Ureter (tissue), 1 donor: ENCODE measurements at places on chromosomes 3 and 15. TPM values are rescaled to one million over a fixed set of nuclear protein-coding genes. Genes with fewer than 3 reads are reported as not detected.

- DNase-seq = no peak
These were observed 2.7 kb downstream of the CHDH start for GRCh38 chr3:53843195-53844177.

DNA sequence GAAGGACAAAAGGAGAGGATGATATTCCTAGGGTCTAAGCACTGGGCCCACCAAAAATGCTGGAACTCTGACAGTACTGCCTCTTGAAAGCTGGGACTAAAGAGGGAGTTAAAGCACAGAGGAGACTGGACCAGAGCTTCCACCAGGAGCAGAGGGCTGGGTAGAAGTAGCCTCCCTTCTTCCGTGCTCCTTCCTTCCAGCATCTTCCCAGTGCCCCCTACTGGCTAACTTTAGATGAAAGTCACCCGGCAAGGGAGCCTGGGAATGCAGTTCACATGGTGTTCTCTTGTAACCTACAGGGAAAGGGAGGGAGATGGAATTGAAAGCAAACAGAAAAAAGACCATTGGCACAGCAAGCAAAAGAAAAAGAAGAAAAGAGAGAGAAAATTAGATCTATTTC, 106.1 kb upstream of the COL8A1 start:
- peak; percentile 45 for DNase-seq

GRCh38 chr3:151402349-151402748, 17.8 kb upstream of the P2RY12 start:
- no peak for DNase-seq

- no peak for DNase-seq
These were observed 79.5 kb downstream of the SEMA6D start for GRCh38 chr15:47796830-47797229.

GRCh38 chr3:98014268-98014585, 20.9 kb downstream of the GABRR3 start:
- no peak for DNase-seq

- DNase-seq = no peak
These were observed 905.4 kb downstream of the ROBO2 start for GRCh38 chr3:77945320-77945719.

- no peak for DNase-seq
These were observed 182.0 kb downstream of the STT3B start for GRCh38 chr3:31714495-31715280.

DNA sequence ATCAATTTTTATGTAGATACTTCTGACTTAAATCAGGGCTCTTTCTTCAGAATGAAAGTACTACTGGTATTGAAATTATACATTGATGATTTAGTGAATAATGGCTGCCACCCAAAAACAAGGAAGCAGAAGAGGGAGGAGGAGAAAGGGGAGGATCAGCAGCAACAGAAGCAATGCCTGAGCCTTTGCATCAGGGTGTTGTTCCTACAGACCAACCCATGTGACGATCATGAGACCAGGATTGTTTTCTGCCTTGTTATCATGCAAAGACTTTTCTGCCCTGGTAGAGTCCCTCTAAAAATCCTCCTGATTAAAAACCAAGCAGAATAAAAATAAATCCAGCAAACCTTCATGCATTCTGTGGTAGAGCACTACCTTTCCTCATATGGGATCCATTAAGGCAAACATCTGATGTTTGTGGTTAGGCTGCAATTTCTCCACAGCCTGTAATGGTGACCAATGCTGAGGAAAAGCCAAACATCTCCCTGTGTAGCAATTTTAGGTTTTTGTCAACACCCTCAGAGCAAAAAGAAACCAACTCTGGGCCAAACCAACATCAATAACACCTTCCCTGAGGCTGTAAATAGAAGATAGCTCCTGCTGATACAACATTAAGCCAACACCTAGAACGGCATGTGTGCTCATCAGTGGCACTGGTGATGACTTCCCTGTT, 191.7 kb downstream of the ATP8B4 start:
- no peak for DNase-seq

DNA sequence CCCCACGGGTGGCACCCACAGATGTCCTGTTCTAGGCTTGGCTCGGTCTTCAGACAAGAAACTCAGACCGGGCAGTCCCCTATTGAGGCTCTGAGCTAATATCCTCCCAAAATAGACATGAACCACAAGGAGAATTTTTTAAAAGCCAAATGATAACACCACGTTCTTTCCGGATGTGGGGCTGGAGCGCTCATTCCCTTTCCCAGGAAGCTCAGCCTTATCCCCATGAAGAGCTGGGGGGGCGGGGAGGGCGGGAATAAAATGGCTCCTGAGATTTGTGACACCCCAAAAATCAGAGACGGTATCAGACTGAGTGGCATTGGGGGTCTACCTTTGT, 1.1 kb downstream of the SLC6A1 start:
- DNase-seq = no peak

GRCh38 chr15:38961931-38962330, 397.3 kb upstream of the RASGRP1 start:
- no peak for DNase-seq

GRCh38 chr3:177330779-177331178, 133.5 kb upstream of the TBL1XR1 start:
- DNase-seq = no peak

GRCh38 chr15:63595065-63595464, 2.1 kb upstream of the FBXL22 start:
- no peak for DNase-seq

DNA sequence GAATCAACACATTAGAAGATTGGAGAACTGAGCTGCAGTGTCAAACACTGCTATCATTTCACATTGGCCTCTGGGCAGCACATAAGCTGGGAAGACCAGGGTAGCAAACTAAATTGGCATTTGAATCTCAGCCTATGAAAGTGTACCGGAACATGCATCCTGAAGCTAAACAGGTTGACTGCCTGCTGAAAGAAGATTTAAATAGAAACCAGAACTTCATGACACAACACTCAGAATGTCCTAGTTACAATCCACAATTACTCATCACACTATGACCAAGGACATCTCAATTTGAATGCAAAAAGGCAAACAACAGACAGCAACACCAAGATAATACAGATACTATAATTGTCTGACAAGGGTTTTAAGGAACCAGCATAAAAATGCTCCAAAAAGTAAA, 26.2 kb downstream of the TM2D3 start:
- DNase-seq = no peak

DNA sequence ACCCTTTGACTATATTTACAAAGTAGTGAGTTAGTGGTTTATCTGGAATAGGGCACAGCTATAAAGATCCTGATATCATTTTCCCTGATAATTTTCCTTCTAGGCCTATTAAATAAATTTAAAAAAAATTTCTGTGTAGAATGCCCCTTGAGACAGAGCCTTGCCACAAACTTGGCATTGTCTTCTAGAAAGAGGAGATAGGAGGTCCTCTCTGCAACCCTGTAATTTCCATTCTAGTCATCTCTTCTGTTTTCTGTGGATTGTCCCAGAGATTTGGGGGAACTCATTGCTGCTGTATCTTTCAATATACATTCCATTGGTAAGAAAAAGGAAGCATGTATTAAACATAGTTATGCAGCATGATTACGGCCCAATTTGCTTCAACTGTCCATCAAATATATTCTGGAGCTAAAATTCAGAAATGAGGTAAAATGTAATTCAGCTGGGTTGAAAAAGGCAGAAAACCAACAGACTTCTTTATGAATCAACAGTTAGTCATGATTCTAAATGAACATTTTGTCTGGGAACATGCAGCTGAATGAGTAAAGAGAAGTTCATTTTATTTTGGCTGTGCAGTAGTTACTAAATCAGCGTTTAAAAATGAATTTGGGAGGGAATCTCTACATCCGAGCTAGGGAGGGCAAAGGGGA, 401.1 kb downstream of the NAALADL2 start:
- DNase-seq = no peak

- DNase-seq = no peak
These were observed 37.2 kb downstream of the ECT2 start for GRCh38 chr3:172787746-172788145.

DNA sequence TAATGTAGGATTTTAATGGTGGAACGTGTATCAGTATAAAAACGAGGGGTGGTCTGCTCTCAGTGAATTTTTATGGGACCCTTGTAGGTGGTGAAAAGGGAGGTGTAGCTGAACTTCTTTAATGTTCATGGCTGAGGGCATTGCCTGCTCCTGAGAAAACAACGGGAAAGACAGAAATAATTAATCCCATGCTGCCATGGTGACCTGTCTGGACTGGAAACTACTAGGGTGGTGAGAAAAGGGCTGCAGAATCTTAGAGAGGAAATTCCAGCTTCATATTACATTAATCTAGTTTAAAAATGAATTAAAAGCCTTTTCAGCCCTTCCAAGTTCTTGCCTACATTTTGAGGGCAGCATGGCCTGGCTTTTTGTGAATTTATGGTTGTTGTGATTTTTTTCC, 47.6 kb downstream of the ZBTB38 start:
- DNase-seq = no peak

- DNase-seq = no peak
These were observed 29.0 kb downstream of the NME9 start for GRCh38 chr3:138300647-138301046.

- no peak for DNase-seq
These were observed 29.1 kb downstream of the PRR20G start for GRCh38 chr3:127258733-127259132.

HLTF gene
- total RNA-seq = 36.8 TPM

CHDH gene
- total RNA-seq = 0.60 TPM

TMEM212 gene
- total RNA-seq = not detected

CAPN3 gene
- 18.9 TPM for total RNA-seq

TPRG1 gene
- total RNA-seq = 6.2 TPM

EPB42 gene
- not detected for total RNA-seq

CNTN4 gene
- 15.3 TPM for total RNA-seq

CALML4 gene
- total RNA-seq = 6.3 TPM

GOLGA8J gene
- not detected for total RNA-seq

PRSS50 gene
- 1.6 TPM for total RNA-seq

ZPLD1 gene
- 0.10 TPM for total RNA-seq

MORC1 gene
- not detected for total RNA-seq

RPS17 gene
- total RNA-seq = 1,866 TPM

WDR72 gene
- 1.1 TPM for total RNA-seq

FOXP1 gene
- total RNA-seq = 179 TPM
